Colonic mucosa (tissue), 4 donors: ENCODE measurements at places on chromosomes 7 and 10.

GRCh38 chr10:43759216-43759615, 110.5 kb upstream of the ZNF32 start:
- no peak for DNase-seq

DNA sequence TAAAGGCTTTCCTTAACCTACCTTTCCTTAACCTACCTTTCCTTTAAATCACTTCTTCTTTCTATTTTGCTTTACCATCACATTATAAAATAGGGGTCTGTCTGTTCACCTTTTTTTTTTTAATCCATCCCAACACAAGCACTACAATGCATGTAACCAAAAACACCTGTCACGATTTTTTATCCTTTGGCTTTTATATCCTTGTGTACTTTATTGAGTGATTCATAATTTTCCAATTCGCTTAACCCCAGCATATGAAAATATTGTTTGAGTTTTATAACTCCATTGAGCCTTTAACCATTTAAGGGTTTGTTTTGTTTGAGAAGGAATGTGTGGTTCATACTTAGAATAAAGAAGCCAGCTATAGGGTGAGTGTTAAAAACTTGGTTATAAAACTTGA, 132.2 kb downstream of the CHRM2 start:
- DNase-seq = no peak

DNA sequence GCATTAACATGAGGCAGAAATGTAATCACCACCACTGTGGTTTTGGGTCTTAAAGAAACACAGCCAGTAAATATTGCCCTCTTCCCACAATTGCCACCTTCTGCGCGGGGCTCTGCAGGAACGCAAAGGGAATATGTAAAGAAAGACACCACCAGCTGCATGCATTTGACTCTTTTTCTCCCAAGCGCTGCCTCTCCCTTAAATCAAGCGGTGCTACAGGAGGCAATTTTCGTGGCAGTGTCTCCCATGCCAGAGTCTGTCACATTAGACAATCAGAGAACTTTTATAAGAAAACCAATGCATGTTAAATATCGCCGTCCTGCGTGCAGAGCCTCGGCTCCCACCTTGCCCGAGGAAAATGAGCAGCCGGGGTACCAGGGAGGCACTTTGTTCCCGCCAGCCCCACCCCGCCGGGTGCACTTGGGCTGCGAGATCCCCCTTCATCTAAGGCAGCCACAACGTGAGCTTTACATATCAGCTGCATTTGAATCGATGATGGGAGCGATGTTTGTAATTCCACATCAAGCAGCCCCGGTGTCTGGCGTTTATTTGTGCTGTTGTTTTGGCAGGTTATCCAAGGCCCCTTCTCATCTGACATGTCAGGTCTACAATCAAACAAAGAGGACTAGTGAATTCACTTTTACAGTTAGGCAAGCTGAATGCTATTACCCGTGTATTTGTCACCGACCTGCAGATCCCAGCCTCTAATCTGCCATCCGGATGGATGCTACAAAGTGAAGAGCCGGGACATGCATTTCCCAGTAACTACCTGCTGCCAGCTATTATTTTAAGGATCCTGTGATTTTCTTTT, 72.3 kb upstream of the MGMT start:
- DNase-seq = peak; percentile 1

DNA sequence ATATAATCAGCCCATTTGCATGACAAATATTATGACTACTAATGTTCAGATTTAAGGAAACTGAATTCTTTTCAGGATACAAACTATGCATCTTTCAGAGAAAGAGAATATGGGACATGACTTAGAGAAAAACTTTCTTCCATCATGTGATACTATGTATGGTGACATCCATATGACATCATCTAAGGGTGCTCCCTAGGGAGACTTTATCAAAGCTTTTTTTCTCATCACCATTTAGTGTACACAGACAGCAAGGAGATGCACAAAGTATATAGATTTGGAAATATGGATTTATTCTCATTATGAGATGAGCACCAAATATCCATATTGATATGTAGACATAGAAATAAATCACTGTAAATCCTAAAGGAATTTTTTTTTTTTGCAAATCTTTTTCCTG, 164.2 kb upstream of the YAE1 start:
- no peak for DNase-seq

GRCh38 chr10:74206746-74207145, 55.7 kb downstream of the ADK start:
- peak; percentile 25 for DNase-seq

DNA sequence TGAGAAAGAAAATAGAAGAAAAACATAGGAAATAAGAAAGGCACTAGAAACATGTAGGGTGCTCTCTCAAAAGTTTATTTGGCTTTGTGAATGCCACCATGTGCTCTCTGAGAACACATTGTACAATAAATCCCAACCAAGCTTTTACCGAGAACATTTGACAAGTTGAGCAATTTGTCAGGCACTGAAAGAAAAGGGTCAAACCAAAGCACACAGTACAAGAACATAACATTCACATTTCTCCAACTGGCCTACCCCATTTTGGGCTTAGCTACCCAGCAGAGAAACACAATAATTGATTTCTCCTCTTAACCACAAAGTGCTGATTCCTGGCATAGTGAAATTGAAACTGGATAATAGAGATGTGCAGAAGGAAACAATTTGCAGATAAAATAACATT, 69.2 kb upstream of the SLC39A12 start:
- no peak for DNase-seq

- no peak for DNase-seq
Measured at GRCh38 chr10:3735175-3735574, 49.8 kb downstream of the KLF6 start.

- no peak for DNase-seq
Measured at GRCh38 chr7:127158659-127159058, 94.1 kb downstream of the GRM8 start.

GRCh38 chr7:127536741-127537140, 48.7 kb downstream of the GCC1 start:
- no peak for DNase-seq

DNA sequence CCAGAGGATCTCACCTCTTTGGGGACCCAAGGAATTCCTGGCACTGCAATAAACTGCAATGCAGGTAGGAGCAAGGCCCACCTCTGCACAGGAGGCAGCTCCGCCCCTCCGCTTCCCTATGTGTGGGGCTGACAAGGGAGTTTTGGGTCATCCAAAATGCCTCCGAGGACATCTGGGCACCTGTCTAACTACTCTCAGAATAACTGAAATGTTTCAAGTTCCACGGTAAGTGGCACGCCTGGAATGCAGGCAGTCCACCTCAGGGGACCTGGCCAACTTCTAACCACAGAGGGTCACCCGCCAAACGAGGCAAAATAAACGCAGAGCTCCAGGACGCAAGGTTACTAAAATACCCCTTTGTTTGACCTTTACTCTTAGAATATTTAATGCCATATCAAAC, 102.5 kb downstream of the FGFR2 start:
- DNase-seq = no peak

GRCh38 chr10:124996854-124997215, 54.9 kb downstream of the ZRANB1 start:
- no peak for DNase-seq

DNA sequence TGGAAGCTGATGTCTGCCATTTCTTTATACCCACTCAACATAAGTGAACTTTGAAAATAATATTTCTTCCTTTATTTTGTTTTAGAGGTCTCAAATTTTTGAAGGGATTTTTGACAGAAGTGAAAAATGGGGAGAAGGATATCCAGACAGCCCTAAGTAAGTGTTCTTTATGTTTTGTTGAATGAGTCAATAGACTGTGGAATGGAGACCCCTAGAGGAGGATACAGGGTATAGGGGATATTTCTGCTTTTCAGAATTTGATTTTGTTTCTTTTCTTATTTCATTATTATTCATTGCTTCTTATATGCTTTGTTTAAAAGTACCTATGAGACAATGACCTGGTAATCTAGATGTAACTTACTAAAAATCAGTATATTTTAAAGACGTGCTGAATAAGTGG, 34.4 kb downstream of the PLEKHA8 start:
- no peak for DNase-seq

DNA sequence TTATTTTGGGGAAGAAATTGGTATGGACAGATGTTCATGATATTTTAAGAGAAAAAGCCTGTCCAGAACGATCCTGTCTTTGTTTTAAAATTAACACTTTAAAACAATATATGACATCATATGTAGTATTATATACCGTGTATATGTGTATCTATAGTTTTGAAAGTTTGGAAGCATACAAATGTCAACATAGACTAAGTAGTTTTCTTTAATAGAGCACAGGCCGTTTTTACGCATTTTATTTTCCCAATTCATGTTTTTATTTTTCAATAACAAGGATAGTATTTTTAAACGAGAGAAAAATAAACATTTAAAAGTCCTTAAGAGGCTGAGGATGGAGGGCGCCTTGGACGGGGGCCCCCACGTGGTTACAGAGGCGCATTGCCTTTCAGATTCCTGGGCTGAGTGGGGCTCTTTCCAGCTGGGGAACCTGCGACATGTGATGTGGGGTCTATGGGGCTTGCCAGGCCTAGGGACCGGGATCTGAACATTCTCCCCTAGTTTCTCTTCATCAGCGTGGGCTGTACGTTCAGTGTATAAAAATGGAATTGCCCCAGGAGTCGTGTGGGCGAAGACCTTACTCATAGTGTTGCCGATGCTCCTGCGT, 127.8 kb upstream of the ZNF746 start:
- DNase-seq = peak; percentile 67

GRCh38 chr10:11304906-11305585, 287.4 kb downstream of the CELF2 start:
- DNase-seq = no peak

DNA sequence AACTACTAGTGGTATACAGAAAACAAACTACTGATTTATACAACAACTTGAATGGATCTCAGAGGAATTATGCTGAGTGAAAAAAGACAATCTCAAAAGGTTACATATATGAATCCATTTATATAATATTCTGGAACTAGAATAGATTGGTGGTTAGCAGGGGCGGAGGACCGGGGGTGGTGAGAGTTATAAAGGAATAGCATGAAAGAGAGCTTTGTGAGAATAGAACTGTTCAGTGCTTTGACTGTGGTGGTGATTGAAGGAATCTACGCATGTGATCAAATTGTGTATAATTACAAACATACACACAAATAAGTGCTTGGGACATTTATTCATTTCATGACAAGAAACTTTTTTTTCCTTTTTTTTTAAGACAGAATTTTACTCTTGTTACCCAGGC, 19.6 kb downstream of the RAB19 start:
- DNase-seq = no peak

GRCh38 chr10:5963591-5963990, 13.8 kb downstream of the IL15RA start:
- no peak for DNase-seq

- DNase-seq = no peak
Measured at GRCh38 chr10:70858759-70859158, 29.6 kb downstream of the PCBD1 start.

DNA sequence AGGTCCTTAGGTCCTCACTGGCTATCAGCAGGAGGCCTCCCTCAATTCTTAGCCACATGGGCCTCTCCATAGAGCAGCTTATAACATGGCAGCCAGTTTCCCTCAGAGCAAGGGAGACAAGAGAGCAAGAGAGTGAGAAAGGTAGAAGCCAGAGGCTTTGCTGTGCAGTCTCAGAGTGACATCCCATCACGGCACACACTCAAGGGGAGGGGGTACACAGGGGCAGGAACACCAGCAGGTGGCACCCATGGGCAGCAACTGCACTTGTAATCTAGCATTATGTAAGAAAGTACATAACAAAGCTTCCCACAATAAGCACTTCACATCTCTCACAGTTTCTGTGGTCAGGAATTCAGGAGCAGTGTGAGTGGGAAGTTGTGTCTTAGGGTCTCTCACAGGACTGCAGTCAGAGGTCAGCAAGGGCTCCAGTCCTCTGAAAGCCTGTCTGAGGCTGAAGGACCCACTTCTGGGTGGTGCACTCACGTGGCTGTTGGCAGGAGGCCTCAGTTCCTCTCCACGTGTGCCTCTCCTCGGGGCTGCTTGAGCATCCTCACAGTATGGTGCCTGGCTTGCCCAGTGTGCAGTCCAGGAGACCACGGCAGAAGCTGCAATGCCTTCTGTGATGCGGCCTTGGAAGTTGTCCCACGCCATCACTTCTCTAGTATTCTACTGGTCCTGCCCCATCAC, 159.4 kb downstream of the OAT start:
- DNase-seq = no peak

DNA sequence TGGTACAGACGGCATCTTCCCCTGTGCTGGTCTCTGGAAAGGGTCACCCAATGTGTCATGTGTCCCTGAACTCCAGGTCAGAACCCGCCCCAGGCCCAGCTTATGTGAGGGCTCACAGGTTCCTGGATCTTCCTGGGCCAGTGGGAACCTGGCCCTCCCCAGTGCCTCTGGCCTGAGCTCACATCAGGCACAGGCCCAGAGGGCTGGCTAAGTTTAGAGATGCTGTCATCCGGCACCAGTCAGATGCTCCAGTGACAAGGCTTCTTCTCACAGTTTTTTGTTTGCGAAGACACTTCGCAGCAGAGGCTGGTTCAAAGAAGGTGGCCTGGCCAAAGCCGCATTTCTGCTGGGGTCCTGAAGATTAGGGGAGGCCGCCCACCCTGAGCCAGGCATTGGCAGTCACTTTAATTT, 11.8 kb downstream of the CAMK2B start:
- DNase-seq = no peak

DNA sequence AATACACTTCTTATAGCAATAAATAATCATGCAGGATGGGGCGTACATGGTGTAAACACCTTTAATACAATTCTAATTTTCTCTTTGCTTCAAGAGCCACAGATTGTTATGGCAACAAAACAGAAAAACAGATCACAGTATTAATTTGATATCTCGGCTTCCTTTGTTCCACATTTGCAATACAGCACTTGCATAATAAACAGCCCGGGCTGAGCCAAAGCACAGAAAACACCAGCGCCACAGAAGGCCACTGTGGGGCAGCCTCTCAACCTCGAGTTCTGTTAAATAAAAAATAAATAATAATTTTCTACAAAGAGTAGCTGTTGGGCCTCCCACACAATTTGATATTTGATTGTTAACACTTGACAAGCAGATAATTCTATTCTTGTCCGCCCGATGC, 255.9 kb downstream of the USP6NL start:
- no peak for DNase-seq

GRCh38 chr10:45673074-45673648, 589 bp upstream of the ZFAND4 start:
- peak; percentile 29 for DNase-seq

DNA sequence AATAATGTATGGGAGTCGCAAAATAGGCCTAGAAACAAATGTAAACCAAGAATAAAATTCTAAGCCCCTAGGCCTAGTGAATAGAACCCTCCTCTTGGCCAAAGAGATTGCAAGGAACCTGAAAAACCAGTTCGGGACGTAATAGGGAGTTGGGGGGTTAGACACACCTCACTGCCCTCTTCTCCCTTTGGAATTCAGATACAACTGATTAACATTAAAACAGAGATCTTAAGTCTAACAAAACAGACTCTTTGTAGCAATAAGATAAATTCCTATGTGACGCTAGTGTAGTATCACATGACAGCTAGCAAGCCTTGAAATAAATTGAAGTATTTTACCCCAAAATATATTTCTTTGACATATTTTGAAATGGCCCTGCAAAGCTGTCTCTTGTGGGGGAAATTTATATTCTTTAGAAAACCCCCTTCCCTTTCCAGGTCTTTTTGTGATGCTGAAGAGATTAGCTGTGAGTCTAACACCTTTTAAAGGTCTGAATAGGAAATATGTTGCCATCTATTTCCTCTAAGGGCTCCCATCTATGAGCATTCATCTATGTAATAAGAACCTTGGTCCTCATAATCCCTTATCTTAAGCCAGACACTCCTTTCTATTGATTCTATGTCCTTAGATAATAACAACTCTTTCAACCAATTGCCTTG, 623.4 kb upstream of the NRG3 start:
- DNase-seq = no peak

GRCh38 chr10:52337225-52337624, 23.1 kb downstream of the DKK1 start:
- no peak for DNase-seq
